H1 (cell line): ENCODE measurements at places on chromosomes 5 and 9.

DNA sequence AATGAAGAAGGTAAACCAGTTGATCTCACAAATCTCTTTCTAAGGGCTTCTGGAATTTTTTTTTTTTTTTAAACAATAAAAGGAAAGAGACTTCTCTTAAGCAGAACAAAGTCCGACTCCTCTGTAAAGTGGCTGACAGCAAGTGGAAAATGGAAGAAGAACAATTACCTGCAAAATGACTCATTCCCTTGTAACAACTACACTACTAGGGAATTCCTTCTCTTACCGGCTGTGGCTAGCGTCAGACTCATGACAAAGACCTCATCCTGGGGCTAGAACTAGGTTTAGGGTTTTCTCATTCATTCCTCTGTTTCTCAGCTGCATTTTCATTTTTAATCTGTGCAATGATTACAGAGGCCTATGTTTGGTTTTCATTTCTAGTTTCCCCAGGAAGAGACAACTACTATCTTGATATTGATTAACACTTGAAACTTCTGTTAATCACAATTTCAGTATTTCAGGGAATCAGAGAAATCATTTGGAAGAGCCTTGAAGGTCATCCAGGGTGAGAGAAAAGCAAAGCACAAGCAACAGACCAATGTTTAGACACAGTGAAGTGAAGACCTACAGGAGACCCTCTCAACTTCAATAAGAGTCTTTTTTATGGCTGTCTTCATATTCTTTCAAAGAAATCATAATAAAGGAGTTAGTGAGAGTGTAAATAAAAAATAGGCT is 437.9 kb downstream of the RAB3C start:
- DNase-seq: no peak

- no peak for DNase-seq
Measured at GRCh38 chr5:72509401-72509800, 2.2 kb upstream of the ZNF366 start.

- no peak for DNase-seq
Measured at GRCh38 chr5:43096916-43097315, 23.8 kb upstream of the ZNF131 start.

GRCh38 chr5:177528631-177529030 is 11.9 kb upstream of the DDX41 start:
- DNase-seq: no peak

DNA sequence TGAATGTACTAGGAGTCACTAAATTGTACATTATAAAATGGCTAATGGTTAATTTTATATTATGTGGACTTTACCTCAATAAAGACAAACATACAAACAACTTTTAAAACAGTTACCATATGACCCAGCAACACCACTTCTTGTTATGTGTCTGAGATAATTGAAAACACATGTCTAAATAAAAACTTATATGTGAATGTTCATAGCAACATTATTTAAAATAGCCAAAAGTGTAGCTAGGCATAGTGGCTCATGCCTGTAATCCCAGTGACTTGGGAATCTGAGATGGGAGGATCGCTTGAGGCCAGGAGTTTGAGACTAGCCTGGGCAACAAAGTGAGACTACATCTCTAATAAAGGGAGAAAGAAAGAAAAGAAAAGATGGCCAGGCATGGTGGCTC is 22.9 kb downstream of the SLC35A4 start:
- no peak for DNase-seq

DNA sequence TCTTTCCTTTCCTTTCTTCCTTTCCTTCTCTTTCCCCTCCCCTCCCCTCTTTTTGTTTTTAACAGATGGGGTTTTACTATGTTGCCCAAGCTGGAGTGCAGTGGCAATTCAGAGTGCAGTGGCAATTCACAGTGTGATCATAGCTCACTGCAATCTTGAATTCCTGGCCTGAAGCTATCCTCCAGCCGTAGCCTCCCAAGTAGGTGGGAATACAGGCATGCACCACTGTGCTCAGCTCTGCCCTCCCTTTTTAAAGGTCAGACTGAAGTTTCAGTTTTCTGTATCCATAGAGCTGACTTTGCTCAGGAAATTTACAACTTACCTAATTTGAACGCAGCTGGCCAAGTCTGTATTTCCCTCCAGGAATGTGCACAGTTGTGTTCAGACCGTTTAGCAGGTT is 696 bp downstream of the CCL28 start:
- DNase-seq: no peak

DNA sequence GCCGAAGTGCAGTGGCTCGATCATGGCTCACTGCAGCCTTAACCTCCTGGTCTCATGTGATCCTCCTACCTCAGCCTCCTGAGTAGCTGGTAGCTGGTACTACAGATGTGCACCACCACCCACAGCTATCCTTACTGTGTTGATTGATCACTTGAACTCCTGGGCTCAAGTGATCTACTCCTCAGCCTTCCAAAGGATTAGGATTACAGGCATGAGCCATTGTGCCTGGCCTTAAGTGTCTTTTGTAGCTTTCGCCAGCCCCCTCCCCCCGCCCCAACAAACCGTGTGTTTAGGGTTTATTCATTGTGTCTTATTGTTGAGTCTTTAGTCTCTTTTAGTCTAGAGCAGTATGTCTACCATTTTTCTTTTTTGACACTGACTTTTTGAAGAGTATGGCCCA is 33.1 kb downstream of the SPIN1 start:
- no peak for DNase-seq

- DNase-seq: no peak
Measured at GRCh38 chr5:32193591-32193990, 19.5 kb upstream of the GOLPH3 start.

DNA sequence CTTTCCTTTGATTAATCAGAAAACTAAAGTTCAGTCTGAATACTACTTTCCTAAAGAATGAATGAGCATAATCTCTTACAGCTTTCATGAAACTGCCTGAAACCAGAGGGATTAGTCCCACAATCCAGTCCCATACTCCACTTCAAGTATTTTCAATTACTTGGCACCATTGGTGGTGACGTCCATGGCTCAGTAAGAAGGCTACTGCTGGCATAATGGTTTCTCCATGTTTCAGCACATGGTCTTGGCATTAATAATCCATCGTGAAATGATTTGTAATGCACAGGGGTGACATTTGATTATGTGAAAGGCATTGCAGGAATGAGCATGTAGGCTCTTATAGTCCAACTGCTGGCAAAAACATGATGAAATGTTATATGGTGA is 23.4 kb downstream of the LIX1 start:
- no peak for DNase-seq

GRCh38 chr5:148768806-148769415 is 57.5 kb upstream of the ADRB2 start:
- no peak for DNase-seq

DNA sequence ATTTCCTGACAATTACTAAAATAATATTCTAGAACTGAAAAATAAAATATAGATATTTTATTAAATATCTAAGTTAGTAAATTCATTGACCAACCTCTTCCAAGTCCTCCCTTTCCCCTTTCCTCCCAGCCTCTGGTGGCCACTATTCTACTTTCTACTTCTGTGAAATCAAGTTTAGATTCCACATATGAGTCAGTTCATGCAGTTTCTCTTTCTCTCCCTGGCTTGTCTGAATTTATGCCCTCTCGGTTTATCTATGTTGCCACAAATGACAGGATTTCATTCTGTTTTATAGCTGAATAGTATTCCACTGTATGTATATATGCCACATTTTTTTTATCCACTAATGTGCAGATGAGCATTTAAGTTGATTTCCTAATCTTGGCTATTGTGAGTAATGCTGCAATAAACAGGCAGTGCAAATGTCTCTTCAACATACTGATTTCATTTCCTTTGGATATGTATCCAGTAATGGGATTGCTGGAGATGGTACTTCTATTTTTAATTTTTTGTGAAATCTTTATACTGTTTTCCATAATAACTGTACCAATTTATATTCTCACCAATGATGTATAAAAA is 52.3 kb downstream of the WDR36 start:
- DNase-seq: no peak

DNA sequence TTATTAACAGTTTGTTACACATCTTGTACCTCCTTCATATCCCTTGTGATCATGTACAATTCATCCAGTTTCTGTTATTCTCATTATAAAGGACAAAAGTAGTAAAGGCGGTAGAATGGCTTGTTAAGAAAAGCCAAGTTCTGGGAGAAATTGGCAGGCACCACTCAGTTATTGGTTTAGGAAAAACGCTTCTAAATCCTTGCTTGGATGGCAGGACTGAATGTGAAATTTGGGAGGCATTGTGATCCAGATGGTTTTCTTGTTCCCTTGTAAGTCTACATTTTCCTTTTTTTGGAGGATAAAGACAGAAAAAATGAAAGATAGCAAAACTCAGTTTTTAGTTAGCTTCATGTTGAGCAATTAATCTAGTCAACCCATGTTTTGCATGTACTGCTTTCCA is 130.2 kb downstream of the MAT2B start:
- no peak for DNase-seq

DNA sequence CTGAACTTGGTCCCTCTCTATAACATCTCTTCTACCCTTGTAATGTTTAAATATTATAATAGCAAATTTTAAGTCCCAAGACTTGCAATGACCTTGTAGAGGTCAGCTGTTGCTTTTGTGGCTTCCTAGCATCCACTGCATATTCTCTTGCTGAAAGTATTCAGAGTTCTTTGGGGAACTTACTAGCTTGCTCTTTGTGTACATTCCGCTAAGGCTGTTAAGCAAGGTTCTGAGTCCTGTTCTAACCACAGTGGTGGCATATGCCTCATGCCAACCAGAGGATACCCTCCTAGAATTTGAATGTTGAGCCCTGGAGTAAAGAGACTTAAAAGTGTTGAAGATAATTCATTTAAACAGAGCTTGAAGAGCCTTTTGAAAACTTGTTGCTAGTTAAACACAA is 570.9 kb downstream of the TLE1 start:
- DNase-seq: no peak

DNA sequence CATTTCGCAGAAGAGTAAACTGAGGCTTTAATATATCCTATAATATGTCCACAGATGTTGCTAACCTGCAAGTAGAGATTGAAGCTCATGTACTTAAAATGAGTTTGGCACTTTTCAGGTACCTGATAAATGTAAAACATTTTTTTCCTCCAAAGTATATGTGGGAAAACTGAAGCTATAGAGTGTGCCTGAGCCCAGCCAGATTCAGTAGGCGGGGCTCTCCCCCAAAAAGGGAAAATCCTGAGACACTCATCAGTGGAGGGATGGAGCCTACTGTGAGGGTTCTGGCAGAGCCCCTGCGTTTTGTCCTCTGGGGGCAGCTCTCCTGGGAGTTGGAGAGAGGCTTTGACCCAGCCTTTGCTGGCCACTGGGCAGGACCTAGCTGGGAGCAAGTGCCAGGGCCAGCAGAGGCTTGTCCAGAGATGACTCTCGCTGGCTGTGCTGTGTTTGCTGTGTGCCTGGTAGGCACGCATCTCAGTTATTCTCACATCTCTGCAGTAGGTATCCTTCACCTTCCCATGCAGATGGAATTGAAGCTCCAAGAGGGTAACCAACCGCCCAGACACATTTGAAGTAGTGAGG is 81.1 kb upstream of the SPRY4 start:
- DNase-seq: no peak

GRCh38 chr9:87891754-87892153 is 9.1 kb downstream of the SPATA31E1 start:
- DNase-seq: no peak

DNA sequence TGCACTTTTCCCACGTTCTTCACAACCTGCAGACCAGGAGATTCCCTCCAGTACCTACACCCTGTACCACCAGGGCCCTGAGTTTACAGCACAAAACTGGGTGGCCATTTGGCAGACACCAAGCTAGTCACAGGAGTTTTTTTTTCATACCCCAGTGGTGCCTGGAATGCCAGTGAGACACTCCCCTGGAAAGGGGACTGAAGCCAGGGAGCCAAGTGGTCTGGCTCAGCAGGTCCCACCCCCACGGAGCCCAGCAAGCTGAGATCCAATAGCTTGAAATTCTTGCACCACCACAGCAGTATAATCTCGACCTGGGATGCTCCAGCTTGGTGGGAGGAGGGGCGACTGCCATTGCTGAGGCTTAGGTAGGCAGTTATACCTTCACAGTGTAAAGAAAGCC is 26.3 kb upstream of the SMC5 start:
- DNase-seq: no peak

- no peak for DNase-seq
Measured at GRCh38 chr5:137561608-137562007, 62.5 kb upstream of the SPOCK1 start.

- DNase-seq: no peak
Measured at GRCh38 chr5:29024052-29024451, 1985.7 kb upstream of the CDH9 start.

- DNase-seq: no peak
Measured at GRCh38 chr9:8978334-8978733, 1178.8 kb upstream of the DMAC1 start.

GRCh38 chr9:133742849-133743444 is 4.8 kb upstream of the SARDH start:
- peak; percentile 84 for DNase-seq

DNA sequence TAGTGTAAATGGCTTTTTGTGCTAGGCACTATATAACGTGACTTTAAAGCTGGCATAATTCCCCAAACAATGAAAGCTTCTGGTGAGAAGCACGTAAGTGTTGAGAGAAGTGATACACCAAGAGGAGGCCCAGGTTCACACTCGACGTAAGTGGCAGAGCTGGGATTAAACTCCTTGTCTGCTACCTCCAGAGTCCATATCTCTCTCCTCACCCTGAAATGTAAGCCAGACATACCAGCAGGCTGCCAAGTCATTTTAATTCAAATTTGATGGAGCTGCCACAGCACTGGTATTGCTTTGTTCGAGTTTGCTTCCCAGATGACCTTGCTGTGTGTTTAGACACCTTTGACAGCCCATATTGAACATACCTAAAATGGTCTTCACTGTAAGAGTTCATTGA is 319.7 kb downstream of the GLIS3 start:
- DNase-seq: no peak

DNA sequence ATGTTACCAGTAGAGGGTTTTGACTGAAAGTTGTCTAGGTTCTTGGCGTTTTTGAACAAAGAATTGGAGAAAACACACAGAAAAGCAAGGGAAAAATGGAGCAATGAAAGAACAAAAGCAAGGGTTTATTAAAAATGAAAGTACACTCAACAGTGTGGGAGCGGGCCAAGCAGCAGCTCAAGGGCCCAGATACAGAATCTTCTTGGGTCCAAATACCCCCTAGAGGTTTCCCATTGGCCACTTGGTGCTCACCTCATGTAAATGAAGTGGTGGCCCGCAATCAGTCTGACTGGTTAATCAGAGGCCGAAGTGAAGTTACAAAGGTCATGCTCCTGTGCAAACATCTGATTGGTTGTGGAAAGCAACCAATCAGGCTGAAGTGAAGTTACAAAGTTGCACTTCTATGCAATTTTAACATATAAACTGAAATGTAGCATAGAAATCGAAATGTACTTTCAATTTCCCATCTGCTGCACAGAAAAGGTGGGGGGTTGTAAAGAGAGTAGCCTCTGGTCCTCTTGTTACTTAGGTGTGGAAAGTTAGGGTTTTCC is 1.9 kb upstream of the GM2A start:
- no peak for DNase-seq
